ENCODE measurements at places on chromosomes 13 and 19.

DNA sequence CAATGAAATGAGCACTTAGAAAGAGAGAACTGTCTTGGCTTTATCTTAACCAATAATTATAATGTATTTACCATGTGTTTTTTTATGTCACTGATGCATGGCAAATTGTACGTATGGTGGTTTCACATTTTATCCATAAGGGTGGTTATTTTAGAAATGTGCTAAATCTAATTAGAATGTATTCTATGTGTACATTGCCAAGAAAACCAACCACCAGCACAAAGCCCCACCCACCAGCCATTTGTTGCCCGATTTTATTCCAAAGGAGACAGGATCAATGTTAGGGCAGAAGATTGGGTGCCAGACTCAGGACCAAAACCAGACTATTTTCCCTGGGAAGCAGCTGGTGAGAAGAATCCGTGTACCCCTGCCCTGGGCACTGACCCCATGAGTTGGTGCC, 63.0 kb upstream of the SOX1 start:
- DNase-seq: no peak

GRCh38 chr19:53647350-53647749, 15.6 kb downstream of the DPRX start:
- no peak for DNase-seq

GRCh38 chr13:102351521-102351920, 50.3 kb downstream of the FGF14 start:
- DNase-seq: no peak

DNA sequence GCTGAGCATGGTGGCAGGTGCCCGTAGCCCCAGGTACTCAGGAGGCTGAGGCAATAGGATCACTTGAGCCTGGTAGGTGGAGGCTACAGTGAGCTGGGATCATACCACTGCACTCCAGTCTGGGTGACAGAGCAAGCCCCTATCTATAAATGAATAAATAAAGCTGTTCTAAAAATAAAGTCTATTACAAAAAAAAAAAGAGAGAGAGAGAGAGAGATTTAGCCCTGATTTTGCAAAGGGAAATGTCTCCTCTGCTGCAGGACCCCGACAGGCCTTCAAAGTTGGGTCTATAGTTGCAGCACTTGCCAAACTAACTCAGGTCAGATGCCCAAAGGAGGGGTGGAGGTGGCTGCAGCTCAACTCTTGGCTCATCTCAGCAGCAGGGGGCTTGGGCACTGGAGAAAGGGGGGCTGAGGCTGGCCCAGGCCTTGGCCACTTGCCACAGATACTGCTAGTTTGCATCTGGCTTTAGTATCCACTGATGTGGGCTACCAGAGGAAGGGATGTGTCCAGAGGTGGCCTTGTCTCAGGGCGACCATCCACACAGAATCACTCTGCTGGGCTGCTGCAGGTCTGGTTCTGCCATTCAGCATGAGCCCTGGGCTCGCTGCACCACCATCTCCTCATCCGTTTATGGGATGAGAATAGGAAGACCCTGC, 30.8 kb upstream of the AKT2 start:
- DNase-seq: no peak

DNA sequence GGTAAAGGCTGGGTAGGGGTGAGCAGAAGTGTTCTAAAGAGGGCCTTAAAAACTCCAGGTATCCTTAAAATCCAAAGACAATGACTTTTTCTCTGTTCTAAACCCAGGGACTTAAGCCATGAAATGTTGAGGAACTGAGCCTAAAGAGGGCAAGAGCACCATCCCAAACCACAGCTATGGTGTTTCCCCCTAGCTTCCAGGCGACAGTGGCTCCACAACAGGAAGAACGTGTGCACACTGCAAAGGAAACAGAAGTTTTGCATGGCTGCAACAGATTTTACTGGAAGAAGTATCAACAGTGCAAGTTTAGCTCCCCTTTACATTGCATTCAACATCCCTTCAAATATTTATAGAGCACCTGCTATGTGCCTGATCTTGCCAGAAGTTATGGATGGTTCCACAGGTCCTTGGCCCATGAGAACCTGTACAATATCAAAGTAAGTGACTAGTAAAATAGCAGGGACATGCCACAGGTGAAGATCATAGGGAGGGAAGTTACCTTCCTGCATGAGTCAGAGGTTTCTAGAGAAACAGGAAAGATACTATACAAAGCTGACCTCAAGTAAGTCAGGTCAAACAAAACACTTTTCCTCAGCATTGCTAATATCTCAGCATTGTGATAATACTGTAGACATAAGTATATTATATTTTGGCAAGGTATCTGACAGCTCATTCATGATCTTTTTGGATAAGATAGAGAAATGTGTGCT, 8.4 kb upstream of the KCTD12 start:
- peak; percentile 32 for DNase-seq

DNA sequence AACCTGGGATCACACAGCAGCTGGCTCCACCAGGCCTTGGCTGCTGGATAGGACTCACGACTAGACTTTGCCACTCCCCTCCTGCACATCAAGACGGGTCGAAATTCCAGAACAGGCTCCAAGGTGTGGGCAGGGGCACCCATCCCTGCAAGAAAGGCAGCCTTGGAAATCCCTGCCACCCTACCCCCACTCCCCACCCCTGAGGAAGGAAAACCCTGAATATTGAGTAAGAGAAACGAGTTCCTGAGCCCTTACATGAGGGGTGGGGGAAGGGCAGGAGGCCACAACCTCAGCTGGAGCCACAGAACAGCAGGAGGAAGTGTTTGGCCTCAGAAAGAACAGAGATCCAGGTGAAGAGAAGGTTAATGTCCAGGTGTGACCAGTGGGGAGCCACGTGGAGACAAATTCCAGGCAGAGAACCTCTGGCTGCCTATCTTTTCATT, 20.1 kb downstream of the DEDD2 start:
- peak; percentile 38 for DNase-seq
